Kidney (tissue), 22 donors: ENCODE measurements at places on chromosomes 2 and 18. TPM values are rescaled to one million over a fixed set of nuclear protein-coding genes. Genes with fewer than 3 reads are reported as not detected.

Gene PDCL3
- 20.1 TPM for total RNA-seq

Gene IL36A
- not detected for total RNA-seq

DNA sequence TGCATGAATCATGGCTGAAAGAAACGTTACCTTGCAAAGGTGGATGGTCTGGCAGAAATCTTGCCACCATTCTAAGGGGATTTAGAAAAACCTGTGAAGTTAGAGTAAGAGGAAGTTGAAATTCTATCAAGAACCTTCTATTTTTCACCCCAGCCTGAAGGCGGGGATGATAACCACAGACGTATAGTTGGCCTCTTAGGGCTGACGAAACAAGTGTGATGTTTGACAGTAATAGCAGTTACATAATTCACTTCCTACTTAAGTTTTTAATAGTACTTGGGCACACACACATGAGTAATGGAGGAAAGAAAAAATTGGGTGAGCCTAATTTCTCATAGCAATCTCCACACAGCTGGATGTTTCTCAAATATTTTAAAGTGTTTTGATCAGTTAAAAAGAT is 336.6 kb upstream of the SALL3 start:
- H3K4me1 ChIP-seq = no peaks in the 10 kb centered on the region
- H3K36me3 ChIP-seq = no peaks in the 10 kb centered on the region
- no peak overlapping the region for H3K27ac ChIP-seq
- H3K4me3 ChIP-seq = no peak overlapping the region
- no peak for DNase-seq

- no peak for DNase-seq
- no peak overlapping the region for H3K27ac ChIP-seq
- no peaks in the 10 kb centered on the region for H3K4me1 ChIP-seq
- no peak overlapping the region for H3K4me3 ChIP-seq
- H3K36me3 ChIP-seq = no peaks in the 10 kb centered on the region
Measured at GRCh38 chr2:240622060-240622411, 3.2 kb upstream of the GPR35 start.

- H3K4me1 ChIP-seq = no peaks in the 10 kb centered on the region
- no peaks in the 10 kb centered on the region for H3K27me3 ChIP-seq
- no peaks in the 10 kb centered on the region for H3K36me3 ChIP-seq
- no peak for DNase-seq
- H3K4me3 ChIP-seq = no peak overlapping the region
Measured at GRCh38 chr2:2171624-2172023, 159.5 kb downstream of the MYT1L start.

DNA sequence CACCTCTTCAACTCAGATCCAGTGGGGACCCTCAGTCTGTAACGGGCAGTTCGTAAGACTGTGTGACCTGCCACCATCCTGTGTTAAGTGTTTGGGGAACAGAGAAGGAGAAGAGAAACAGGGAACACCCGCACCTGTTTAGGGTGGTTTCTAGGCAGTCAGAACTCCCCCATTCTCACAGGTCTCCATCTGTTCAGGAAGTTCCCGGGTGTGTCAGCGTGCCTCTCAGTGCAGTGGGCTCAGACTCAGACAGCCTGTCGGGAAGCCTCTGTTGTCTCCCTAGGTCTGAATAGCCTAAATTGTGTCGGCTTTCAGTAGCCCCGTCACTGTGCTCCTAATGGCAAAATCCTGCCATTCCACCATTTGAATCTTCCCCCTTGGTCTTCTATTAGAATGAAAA is 256.6 kb downstream of the LOXHD1 start:
- no peaks in the 10 kb centered on the region for H3K36me3 ChIP-seq
- DNase-seq = no peak
- no peak overlapping the region for H3K27ac ChIP-seq
- no peaks in the 10 kb centered on the region for H3K27me3 ChIP-seq

- no peak overlapping the region for H3K4me3 ChIP-seq
- no peaks in the 10 kb centered on the region for H3K4me1 ChIP-seq
- H3K27me3 ChIP-seq = no peaks in the 10 kb centered on the region
Measured at GRCh38 chr18:53784253-53784652, 440.2 kb downstream of the MBD2 start.

DNA sequence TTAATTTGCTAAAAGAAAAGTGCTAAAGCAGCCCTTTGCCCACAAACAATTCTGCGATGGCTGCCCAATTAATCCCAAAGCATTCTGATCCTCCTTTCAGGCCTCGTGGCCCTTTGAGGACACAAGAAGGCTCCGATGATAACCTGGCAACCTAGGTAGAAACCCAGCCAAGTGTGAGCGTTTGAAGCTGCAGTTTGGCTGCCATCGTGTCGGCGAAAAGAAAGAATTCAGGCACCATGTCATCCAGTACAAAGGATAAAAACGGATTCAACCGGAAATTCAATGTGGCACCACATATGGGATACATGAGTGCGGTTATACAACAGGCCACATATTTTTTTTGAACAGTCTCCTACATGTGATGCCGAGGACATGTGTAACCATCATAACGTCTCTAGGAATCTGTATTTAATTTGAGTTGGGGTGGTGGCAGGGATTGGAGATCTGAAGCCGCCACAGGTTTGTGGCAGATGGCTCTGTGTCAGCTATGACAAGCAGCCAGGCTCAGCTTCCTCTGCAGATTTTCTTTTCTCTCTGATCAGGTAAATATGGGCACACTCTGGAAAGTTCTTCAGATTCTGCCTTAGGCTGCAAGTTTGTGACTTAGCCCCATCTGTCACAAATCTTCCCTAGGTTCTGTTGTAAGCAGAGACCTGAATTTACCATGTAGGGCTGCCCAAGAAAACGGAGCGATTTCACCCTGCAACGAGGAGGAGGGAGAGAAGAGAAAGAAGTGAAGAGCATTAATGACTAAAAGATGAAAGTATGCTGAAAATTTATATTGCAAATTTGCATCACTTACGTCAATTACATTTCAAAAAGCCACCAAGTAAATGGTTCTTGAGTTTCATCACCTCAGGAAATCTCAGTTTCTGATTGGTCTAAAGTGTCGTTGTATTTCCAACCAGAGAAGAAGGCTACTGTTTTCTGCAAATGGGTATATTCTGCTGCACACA is 573.2 kb downstream of the ZEB2 start:
- H3K36me3 ChIP-seq = no peaks in the 10 kb centered on the region
- peaks cover 3% of the 10 kb centered on the region for H3K4me1 ChIP-seq
- H3K27ac ChIP-seq = no peak overlapping the region
- no peaks in the 10 kb centered on the region for H3K27me3 ChIP-seq
